ENCODE measurements at places on chromosomes 4 and X. TPM values are rescaled to one million over a fixed set of nuclear protein-coding genes. Genes with fewer than 3 reads are reported as not detected.

The FGA gene
- total RNA-seq, result not detected

- peaks cover 14% of the 10 kb centered on the region for H3K36me3 ChIP-seq
- no peak overlapping the region for H3K4me3 ChIP-seq
- no peaks in the 10 kb centered on the region for H3K4me1 ChIP-seq
- no peak for DNase-seq
- H3K27ac ChIP-seq, result no peak overlapping the region
Observed at GRCh38 chrX:134891652-134892051, 99.1 kb upstream of the SMIM10 start.

GRCh38 chrX:110026099-110026844 is 23.4 kb downstream of the TMEM164 start:
- H3K4me1 ChIP-seq, result peaks cover 18% of the 10 kb centered on the region
- no peak for DNase-seq
- H3K27me3 ChIP-seq, result no peaks in the 10 kb centered on the region
- no peaks in the 10 kb centered on the region for H3K36me3 ChIP-seq

- peaks cover 8% of the 10 kb centered on the region for H3K4me1 ChIP-seq
- H3K4me3 ChIP-seq, result no peak overlapping the region
- no peak for DNase-seq
- H3K36me3 ChIP-seq, result no peaks in the 10 kb centered on the region
Observed at GRCh38 chrX:133638285-133638684, 223.0 kb upstream of the GPC4 start.

All from gastrocnemius medialis (tissue), 4 donors.